ENCODE measurements at places on chromosomes 1 and 21.

GRCh38 chr1:238592621-238593020, 701.9 kb upstream of the ZP4 start:
- DNase-seq = no peak

DNA sequence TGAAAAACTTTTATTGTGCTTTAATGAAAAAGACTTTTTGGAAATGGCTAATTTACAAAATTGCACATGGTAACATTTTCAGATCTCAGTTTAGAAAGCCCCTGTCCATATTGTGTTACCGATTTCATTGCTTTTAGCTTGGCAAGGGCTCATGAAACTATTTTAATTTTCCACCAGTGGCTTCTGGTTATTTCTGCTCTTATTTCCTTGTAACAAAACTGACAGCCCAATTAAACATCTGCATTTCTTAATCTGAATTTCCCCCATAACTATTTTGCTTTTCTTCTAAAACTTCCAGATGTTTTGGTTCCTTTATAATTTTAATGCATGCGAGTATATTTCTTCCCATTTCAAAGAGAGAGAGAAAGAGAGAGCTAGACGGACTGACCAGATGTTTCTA, 264.8 kb downstream of the PTPRC start:
- DNase-seq = no peak

DNA sequence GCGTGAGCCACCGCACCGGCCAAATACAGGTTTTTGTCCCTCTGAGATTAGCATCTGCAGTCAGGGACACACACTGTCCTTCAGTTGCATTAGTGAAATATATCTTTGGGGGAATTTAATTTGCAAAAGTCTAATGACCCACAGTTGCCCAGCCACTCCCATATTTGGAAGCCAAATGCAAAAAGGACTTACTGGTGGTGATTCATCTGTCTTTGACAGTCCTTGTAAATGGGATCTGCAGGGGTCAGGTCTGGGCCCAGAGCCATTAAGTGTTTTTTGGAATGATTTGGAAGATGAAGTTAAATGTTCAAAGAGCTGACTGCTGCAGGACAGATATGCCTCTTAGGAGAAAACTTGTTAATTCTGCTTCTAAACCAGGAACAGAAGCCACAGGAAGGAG, 44.6 kb upstream of the DNASE2B start:
- DNase-seq = no peak

DNA sequence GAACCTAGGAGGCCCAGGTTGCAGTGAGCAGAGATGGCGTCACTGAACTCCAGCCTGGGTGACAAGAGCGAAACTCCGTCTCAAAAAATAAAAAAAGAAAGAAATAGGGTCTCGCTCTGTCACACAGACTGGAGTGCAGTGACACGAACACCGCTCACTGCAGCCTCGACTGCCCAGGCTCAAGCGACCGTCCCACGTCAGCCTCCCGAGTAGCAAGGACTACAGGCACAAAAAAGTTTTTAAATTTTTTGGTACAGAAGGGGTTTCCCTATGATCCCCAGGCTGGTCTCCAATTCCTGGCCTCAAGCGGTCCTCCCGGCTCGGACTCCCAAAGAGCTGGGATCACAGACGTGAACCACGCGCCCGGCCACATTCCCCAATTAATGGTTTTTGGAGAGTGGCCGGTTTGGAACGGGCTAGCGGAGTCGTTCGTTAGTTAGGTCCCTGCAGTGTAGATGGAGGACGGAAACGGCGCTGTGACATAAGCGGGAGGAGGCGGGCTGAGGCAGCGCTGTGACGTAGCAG, 611 bp upstream of the GUK1 start:
- no peak for DNase-seq

DNA sequence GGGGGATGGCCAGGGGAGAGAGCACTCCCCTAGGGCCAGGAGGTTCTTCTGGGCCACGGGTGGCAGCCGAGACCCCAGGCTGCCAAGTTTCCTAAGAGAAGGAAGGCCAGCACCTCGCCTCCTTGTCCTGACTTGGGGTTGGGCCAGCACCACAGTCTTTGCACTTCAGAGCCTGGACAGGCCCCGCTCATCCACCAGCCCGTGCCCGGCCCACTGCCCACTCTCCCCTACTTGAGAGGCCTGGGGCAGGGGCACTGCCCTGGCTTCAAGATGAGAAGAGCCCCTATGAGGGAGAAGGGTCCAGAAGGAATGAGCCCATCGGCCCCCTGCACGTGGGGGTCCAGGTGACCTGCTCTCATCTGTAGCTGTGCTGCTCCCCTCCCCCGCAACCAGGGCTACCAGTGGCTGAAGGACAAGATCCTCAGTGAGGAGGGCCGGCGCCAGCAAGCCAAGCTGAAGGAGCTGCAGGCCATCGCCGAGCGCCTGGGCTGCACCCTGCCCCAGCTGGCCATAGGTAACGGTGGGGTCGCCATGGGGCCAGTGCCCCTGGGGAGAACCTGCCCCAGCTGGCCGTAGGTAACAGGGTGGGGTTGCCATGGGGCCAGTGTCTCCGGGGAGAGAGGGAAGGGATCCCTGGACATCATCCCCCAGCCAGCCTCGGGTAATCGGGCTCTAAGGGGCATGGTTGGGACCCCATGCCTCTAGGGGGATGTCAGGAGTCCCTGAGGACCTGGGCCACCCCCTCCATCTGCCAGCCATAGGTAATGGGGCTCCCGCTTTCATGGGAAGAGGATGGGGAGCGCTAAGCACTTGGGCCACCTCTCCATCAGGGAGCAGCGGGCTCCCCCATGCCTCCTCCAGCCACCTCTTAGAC, 50.8 kb downstream of the KCNAB2 start:
- DNase-seq = no peak

Measured in activated CD8-positive, alpha-beta memory T cell treated with anti-CD3 and anti-CD28 coated beads, Interleukin-2, amount 50 U/mL, for 48 hours (primary cell).